ENCODE measurements at places on chromosomes 7 and 10.

- peak; percentile 9 for DNase-seq
Measured at GRCh38 chr7:135335628-135336139, 102.0 kb downstream of the STRA8 start.

GRCh38 chr7:111363099-111363498, 199.2 kb downstream of the IMMP2L start:
- no peak for DNase-seq

DNA sequence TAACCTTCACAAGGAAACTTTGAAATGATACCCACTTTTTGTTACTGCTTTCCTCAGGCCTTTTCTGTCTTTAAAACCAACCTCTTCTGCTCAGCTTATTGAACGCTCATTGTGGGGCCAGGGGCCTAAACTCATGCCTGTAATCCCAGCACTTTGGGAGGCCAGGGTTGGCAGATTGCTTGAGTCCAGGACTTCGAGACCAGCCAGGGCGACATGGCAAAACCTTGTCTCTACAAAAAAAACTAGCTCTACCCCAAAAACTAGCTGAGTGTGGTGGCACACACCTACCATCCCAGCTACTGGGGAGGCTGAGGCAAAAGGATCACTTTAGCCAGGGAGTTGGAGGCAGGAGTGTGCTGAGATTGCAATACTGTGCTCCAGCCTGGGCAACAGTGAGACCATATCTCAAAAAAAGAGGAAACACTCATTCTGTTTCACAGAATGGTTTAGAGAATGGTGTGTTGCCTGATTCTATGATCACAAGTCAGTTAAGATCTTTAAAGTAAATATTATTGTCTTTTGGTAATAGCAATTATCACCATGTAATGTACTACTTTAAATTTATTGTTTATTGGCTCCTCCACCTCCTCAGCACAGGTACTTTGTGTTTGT, 51.1 kb downstream of the KCTD7 start:
- DNase-seq: no peak

- no peak for DNase-seq
Measured at GRCh38 chr10:129382401-129382800, 84.6 kb upstream of the MGMT start.

DNA sequence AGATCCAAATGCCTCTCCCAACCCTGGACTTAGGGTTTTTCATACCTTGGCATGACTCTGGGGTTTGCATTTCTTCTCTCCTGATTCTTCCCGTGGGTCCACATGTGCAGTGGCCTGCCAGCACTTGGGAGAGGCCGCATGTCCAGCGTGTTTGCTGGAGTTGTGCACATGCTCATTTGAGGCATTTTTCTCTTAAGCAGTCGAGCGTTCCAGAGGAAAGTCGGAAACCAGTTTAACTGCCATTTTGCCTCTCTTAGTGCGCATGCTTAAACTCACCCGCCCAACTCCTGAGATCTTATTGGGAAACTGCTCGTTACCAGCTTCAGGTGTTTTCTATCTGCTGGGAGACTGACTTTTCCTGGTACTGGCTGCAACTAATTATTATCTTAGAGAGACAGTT, 888.4 kb upstream of the PHF14 start:
- no peak for DNase-seq

DNA sequence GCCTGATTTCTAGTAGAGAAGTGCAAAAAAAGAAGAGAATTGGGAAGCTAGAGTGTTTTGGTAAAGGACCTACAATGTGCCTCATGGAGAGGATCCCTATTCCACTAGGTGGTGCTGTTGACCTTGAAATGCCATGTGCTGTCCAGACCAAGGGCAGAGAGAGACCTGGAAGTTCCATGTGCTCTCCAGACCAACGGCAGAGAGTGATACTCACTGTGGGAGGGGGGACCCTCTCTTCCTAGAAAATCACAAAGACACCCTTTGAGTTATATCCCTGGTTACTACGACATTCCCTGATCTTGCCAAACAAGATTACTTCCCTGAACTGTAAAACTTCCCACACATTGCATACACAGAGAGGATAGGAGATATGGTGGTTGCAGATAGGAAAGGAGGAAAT, 212.7 kb upstream of the ZNF804B start:
- DNase-seq: no peak

GRCh38 chr7:103387242-103387641, 39.8 kb downstream of the PSMC2 start:
- no peak for DNase-seq

GRCh38 chr10:47361293-47361692, 13.1 kb downstream of the RBP3 start:
- no peak for DNase-seq

DNA sequence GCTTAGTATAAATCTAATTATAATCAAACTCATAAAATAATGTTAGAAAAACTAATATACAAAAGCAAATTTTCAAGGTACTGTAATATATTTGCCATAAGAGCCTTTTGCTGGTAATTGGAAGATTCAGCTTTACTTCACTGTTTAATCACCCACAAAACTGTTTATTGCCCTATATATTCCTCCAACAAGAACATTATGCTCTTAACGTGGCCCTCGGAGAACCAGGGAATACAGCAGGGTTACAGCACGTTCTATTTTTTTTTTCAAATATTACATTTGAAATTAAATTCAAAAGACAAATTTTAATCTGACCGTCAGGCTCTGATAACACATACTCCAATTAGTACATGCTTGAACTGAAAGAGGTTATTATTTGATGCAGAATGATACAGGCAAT, 336.3 kb upstream of the LRRN3 start:
- no peak for DNase-seq

DNA sequence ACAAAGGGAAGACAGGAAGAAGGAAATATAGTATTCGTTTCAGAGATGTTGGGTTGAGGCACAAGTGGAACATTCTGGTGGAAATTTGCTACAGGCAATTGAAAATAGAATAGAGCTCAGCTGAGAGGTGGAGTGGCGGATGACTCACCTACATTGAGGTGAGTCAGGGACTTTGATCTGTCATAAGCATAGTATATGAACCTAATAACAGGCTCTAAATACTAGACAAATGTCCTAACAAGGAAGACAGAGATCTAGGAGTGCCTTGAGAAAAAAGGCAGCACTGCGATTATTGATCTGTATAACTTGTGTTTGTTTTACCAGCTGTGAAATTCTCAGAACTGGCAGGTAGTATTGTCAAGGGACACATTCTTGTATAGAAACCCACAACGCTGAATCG, 907 bp upstream of the IFRD1 start:
- peak; percentile 29 for DNase-seq

DNA sequence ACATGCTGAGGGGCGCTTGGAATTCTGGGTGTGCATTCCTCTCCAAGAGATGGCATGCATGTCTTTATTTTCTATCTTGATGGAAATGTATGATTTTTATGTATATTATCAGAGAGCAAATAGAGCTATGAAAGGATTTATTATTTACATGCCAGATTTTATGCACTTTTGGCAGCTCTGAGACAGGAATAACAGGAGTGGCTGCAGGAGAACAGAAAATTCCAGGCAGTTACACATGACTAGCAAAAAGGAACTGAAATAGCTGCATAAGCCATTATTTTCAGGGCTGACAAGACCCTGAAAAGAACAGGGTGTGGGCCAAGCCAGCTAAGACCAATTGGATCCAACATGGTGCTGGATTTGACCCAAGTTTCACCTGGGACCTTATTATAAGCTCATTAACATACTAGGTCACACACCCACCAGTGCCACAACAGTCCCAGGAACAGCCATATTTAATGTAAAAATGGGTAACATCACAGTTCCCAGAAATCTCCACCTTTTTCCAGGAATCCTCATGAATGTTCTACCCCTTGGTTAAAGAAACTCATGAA, 43.2 kb upstream of the ACSL5 start:
- DNase-seq: no peak

DNA sequence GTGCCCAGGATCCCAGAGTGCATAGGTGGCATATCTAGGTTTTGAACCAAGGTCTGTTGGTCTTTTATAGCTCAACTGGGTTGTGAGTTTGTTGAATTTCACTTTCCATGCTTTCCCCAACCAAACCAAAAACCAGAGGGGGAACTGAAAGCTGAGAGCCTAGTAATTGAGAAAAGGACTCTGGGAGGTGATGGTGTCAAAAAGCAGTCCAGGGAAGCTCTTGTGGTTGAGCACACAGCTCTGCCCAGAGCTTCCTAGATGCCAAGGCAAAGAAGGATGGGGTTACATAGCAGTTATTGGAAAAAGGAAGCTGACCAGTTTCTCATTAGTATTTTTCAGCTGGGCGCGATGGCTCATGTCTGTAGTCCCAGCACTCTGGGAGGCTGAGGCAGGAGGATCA, 9.9 kb downstream of the POR start:
- DNase-seq: no peak

DNA sequence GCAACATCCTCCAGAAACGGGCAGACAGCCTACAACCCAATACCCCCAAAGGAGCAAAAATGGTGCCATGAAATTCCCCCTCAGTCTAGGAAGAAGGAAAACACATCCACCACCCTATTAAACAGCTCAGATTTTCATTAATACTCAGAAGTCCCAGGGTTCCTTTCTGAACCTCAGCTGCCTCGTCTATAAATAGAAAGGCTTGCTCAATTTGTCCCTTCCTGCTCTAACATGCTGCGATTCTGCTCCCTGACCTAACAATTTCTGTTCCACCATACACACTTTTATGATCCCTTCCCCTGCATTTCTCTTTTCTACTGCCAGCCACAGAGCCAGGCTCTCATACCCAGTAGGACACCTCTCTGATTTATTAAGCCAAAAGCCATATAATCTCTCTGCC, 68.1 kb downstream of the MTERF1 start:
- DNase-seq: no peak

- DNase-seq: no peak
Measured at GRCh38 chr7:8018961-8019360, 50.4 kb downstream of the GLCCI1 start.

DNA sequence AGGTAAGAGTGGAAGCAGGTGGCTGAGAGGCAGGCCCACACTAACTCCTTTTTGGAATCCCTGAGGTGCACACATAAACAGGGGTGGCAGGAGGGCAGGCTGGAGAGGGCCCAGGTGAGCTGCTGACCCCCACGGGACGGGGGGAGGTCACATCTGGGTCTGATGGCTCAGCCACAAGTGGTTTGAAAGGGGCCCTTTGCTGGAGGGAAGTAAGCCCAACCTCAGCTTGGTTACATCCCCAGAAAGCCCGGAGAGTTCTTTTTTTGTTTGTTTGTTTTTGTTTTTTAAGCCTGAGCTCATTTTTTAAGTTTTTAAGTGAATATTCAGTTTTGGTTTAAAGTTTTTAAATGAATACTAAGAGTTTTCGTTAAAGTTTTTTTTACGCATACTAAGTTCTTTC, 72.8 kb upstream of the CUX1 start:
- no peak for DNase-seq

GRCh38 chr10:96708456-96708855, 11.9 kb downstream of the PIK3AP1 start:
- no peak for DNase-seq

DNA sequence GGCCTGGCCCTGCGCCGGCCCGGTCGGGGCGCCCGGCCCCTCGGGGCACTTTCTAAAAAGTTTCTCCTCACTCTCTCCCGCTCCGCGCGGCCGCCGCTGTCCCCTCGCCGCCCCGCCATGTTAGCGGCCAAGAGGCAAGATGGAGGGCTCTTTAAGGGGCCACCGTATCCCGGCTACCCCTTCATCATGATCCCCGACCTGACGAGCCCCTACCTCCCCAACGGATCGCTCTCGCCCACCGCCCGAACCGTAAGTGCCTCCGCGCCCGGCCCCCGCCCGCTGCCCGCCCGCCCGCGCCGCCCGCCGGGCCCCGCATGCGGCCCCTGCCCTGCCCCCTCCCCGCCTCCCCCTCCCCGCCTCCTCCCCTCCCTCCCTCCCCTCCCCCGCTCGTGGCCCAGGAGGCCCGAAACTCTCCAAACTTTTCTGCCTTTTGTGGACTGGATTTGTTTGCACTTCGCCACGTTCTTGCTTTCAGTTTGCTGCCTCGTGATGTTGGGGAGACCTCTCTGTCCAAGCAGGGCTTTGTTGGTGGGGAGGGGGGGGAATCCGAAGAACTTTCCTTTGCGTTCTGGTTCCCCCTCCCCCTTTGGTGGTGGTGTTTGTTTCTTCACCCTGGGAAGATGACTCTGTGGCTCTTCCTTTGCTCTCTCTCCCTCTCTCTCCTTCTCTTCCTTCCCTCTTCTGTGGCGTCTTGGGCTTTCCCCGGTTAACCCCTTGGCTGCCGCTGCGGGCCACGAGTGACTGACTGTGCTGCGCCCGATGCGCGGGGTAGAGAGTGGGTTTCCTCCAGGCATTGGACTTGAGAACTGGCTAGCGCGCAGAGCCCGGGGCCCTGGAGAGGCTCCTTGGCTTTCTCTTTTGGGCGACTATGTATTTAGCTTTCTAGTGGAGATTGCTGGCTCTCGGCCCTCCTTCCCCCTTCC, 1.6 kb downstream of the TCF7L2 start:
- DNase-seq: peak; percentile 36

GRCh38 chr7:129831424-129832058, 121.2 kb downstream of the UBE2H start:
- DNase-seq: no peak

DNA sequence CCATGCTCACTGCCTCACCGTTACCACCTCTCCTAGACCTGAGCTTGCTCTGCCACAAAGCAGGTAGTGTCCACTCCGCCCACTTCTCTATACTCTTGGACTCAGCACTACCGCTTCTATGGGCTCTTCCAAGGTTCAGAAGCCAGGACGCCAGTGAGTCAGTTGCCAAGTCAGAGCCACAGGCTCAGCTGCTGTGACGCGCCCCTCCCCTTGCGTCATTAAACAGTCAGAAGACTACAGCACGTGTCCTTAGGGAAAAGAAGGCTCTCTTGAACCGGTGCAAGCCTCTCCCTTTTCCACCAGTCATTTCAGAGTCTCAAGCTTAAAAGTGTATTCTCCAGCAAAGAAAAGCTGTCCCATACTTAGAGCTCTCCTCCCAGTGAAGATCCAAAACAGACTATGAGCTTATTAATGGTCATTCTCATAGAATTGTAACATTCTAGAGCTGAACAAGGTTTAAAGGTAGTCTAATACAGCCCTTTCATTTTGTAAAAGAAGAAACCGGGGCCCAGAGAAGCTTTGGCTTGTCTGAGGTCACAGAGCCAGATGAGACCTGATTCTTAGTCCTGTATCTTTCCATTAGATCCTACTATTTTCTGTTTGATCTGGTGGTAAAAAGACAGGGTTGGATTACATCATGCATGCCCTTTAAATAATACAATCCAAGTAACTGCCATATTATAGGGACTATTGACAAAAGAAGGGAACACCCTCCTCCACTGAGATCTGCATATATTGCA, 40.9 kb upstream of the MET start:
- DNase-seq: no peak

GRCh38 chr7:4025694-4026615, 656.1 kb upstream of the FOXK1 start:
- DNase-seq: no peak

GRCh38 chr7:5586279-5586962, 162.8 kb upstream of the TNRC18 start:
- DNase-seq: no peak

DNA sequence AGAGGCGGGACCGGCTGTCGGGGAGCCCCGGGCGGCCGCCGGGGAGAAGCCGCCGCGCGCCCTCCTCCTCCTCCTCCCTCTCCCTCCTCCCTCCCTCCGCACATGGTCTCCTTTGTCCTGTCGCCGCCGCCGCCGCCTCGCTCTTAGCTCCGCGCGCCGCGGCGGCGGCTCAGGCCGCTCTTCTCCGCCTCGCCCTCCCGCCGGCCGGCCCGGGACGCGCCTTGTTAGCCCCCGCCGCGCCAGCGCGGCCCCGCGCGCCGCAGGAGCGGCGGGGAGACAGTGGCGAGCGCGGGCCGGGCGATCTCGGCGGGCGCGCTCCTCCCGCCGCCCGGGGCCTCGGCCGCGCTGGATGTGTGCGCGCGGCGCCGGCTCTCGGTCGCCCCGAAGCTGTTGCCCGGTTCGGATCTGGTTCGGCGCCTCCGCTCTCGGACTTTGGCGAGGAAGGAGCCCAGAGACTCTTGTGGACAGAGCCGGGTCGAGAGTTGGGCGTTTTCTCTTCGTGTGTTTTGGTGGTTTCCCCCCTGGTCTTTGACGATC, 437.4 kb upstream of the GALNT17 start:
- DNase-seq: no peak

Data from stimulated activated CD4-positive, alpha-beta T cell treated with anti-CD3 and anti-CD28 coated beads, Interleukin-12 subunit alpha, Interleukin-12 subunit beta, amount 100 ng/mL, for 4 hours (primary cell).